Progenitor cell of endocrine pancreas (in vitro differentiated cells): ENCODE measurements at places on chromosomes 4 and X. TPM values are rescaled to one million over a fixed set of nuclear protein-coding genes. Genes with fewer than 3 reads are reported as not detected.

- no peaks in the 10 kb centered on the region for H3K36me3 ChIP-seq
- H3K27ac ChIP-seq = no peak overlapping the region
- H3K4me3 ChIP-seq = no peak overlapping the region
Measured at GRCh38 chrX:136380010-136380769, 79.4 kb downstream of the ADGRG4 start.

- peaks cover 17% of the 10 kb centered on the region for H3K4me1 ChIP-seq
- no peak overlapping the region for H3K27ac ChIP-seq
Measured at GRCh38 chrX:133045986-133046385, 50.9 kb downstream of the USP26 start.

GRCh38 chr4:103365285-103365684 lies 167.1 kb upstream of the CENPE start:
- no peaks in the 10 kb centered on the region for H3K27me3 ChIP-seq
- peaks cover 6% of the 10 kb centered on the region for H3K36me3 ChIP-seq
- H3K27ac ChIP-seq = no peak overlapping the region

DNA sequence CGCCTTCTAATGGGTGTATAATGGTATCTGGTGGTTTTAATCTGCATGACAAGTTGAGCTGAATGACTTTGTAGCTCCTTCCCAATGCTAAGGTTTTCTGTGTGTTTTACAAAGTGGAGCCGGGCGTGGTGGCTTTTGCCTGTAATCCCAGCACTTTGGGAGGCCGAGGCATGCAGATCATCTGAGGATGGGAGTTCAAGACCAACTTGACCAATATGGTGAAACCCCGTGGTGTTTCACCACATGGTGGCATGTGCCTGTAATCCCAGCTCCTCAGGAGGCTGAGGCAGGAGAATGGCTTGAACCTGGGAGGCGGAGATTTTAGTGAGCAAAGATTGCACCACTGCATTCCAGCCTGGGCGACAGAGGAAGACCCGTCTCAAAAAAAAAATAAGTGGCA lies 28.9 kb downstream of the ARFIP1 start:
- peaks cover 7% of the 10 kb centered on the region for H3K4me1 ChIP-seq
- peaks cover 28% of the 10 kb centered on the region for H3K36me3 ChIP-seq
- H3K27me3 ChIP-seq = no peaks in the 10 kb centered on the region
- peak overlapping the region; percentile 6 for H3K27ac ChIP-seq
- H3K4me3 ChIP-seq = no peak overlapping the region

- no peaks in the 10 kb centered on the region for H3K27me3 ChIP-seq
- H3K36me3 ChIP-seq = peaks cover 2% of the 10 kb centered on the region
- no peaks in the 10 kb centered on the region for H3K4me1 ChIP-seq
- H3K27ac ChIP-seq = no peak overlapping the region
- no peak for DNase-seq
Measured at GRCh38 chr4:161653697-161654096, 510.1 kb downstream of the FSTL5 start.

DNA sequence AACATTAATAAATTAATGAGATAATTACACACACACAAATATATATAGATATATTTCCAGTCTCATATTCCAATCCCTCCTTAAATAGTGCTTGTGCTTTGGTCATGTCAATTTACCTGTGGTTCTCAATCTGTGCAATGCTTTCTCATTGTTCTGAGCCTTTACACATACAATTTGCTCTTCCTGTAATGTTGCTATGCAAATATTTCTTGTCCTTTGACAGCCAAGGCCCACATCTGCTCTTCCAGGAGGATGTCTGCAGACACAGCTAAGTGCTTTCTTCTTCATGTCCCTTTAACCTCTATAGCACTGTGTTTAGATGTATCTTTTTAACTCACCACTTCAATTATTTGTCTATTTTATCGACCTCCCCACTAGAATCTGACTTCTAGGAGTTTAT lies 67.3 kb upstream of the RAPGEF2 start:
- H3K36me3 ChIP-seq = no peaks in the 10 kb centered on the region
- no peak overlapping the region for H3K27ac ChIP-seq
- H3K4me3 ChIP-seq = no peak overlapping the region
- DNase-seq = no peak
- H3K27me3 ChIP-seq = peaks cover 4% of the 10 kb centered on the region

DNA sequence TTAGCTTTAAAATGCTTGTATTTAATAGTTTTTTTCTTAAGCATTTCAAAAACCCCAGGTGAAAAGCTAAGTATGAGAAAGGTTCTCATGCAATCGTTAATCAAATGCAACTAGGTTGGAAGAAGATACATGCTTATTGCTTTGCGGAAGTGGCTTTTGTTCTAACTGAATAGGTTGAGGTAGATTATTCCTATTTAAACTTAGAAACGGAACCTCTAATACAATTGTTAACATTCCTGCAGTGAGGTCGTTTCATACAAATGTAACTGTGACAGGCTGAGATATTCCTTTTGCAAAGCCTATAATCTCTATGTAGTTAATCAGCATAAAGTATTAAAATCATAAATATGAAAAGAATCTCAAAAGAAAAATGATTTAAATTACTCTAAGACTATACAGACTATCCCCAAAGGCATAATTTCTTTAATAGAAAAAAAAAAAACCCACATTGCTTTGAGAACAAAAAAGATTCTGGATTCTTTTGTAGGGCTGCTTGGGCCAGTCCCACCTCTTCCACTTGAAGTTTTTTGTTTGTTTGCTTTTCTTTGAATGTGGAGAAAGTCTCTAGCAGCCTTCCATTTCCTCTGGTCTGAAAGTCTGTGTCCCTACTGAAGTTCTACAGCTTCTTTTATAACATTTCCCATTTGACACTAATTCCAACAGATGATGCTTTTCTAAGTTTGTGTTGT lies 25.6 kb upstream of the SORBS2 start:
- H3K4me1 ChIP-seq = peaks cover 29% of the 10 kb centered on the region
- no peaks in the 10 kb centered on the region for H3K27me3 ChIP-seq
- no peaks in the 10 kb centered on the region for H3K36me3 ChIP-seq
- no peak for DNase-seq
- H3K27ac ChIP-seq = no peak overlapping the region

DNA sequence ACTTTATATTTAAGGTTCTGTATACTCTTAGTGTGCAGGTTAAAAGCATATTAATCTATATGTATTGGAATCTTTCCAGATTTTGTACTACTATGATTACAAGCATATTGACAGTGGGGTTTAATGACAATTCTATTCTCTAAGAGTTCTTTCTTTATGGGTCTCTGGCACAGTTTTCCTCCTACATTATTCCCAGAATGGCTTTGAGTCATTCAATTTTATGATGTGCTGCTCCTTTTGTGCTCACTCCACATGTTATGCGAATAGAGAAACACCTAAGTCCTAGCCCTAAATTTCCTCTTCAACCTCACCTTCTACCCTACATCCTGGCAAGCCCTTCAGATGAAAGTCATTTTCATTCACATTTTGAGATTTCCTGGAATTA lies 209.9 kb upstream of the DIAPH2 start:
- no peak overlapping the region for H3K4me3 ChIP-seq
- H3K27ac ChIP-seq = no peak overlapping the region
- no peak for DNase-seq
- H3K36me3 ChIP-seq = no peaks in the 10 kb centered on the region

- DNase-seq = no peak
- no peaks in the 10 kb centered on the region for H3K27me3 ChIP-seq
- no peak overlapping the region for H3K27ac ChIP-seq
- no peak overlapping the region for H3K4me3 ChIP-seq
Measured at GRCh38 chrX:71954458-71954857, 43.8 kb downstream of the NHSL2 start.

GRCh38 chrX:40552768-40553167 lies 28.0 kb upstream of the ATP6AP2 start:
- no peak overlapping the region for H3K27ac ChIP-seq
- no peaks in the 10 kb centered on the region for H3K27me3 ChIP-seq
- no peaks in the 10 kb centered on the region for H3K36me3 ChIP-seq
- no peak overlapping the region for H3K4me3 ChIP-seq

DNA sequence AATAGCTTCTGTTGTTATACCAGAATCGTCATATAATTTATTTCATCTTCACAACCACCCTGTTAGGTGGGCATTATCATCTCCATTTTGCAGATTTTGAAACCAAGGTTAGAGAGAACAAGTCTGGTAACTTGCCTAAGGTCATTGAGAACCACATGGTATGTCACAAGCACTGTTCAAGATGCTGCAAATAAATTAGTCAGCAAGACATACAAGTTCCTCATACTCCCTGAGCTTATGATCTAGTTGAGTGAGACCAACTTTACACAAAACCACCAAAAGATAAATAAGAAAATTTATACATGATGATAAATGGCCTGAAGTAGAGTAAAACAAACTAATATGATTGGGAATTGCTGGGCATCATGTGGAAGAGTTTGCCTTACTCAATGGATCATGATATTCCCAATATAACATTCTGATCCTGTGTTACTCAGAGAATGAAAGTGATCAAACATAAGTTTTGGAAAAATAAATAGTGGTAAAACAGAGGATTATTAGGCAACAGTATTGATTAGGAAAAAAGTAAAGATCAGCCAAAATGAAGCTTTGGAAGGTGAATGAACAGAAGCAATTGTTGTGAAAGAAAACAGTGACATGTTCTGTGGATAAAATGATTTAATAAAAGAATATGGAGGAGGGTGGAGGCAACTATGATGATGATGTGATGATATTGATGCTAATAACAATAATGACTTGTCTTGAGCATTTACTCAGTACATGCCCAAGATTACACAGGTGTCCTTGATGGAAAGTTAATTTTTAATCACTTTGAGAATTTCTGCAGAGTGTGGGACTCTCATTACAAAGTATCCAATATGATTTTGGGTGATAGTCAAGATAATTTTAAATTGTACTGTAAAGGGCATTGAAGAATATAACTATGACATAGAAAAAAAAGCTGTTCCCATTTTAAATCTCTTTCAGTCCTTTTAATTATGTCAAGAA lies 34.1 kb upstream of the IL1RAPL1 start:
- no peak overlapping the region for H3K4me3 ChIP-seq
- peaks cover 3% of the 10 kb centered on the region for H3K4me1 ChIP-seq
- no peaks in the 10 kb centered on the region for H3K36me3 ChIP-seq

GRCh38 chr4:156901871-156902270 lies 69.7 kb downstream of the PDGFC start:
- DNase-seq = no peak
- peaks cover 4% of the 10 kb centered on the region for H3K36me3 ChIP-seq
- H3K27me3 ChIP-seq = no peaks in the 10 kb centered on the region
- peaks cover 16% of the 10 kb centered on the region for H3K4me1 ChIP-seq

GRCh38 chr4:94819371-94820168 lies 61.8 kb downstream of the BMPR1B start:
- H3K36me3 ChIP-seq = no peaks in the 10 kb centered on the region
- H3K27ac ChIP-seq = peak overlapping the region; percentile 37
- no peaks in the 10 kb centered on the region for H3K27me3 ChIP-seq
- H3K4me3 ChIP-seq = no peak overlapping the region

- no peak overlapping the region for H3K4me3 ChIP-seq
- no peaks in the 10 kb centered on the region for H3K36me3 ChIP-seq
- H3K4me1 ChIP-seq = no peaks in the 10 kb centered on the region
Measured at GRCh38 chr4:158346576-158346975, 136.3 kb downstream of the TMEM144 start.

- no peak overlapping the region for H3K27ac ChIP-seq
- no peak overlapping the region for H3K4me3 ChIP-seq
- no peak for DNase-seq
- H3K36me3 ChIP-seq = no peaks in the 10 kb centered on the region
Measured at GRCh38 chrX:17836830-17837229, 24.3 kb downstream of the RAI2 start.

GRCh38 chr4:10529291-10530136 lies 72.3 kb upstream of the ZNF518B start:
- H3K36me3 ChIP-seq = no peaks in the 10 kb centered on the region
- no peak overlapping the region for H3K27ac ChIP-seq
- DNase-seq = no peak
- no peak overlapping the region for H3K4me3 ChIP-seq
- H3K4me1 ChIP-seq = peaks cover 13% of the 10 kb centered on the region

- DNase-seq = no peak
- H3K4me1 ChIP-seq = peaks cover 3% of the 10 kb centered on the region
Measured at GRCh38 chr4:141290771-141291170, 70.1 kb downstream of the ZNF330 start.

DNA sequence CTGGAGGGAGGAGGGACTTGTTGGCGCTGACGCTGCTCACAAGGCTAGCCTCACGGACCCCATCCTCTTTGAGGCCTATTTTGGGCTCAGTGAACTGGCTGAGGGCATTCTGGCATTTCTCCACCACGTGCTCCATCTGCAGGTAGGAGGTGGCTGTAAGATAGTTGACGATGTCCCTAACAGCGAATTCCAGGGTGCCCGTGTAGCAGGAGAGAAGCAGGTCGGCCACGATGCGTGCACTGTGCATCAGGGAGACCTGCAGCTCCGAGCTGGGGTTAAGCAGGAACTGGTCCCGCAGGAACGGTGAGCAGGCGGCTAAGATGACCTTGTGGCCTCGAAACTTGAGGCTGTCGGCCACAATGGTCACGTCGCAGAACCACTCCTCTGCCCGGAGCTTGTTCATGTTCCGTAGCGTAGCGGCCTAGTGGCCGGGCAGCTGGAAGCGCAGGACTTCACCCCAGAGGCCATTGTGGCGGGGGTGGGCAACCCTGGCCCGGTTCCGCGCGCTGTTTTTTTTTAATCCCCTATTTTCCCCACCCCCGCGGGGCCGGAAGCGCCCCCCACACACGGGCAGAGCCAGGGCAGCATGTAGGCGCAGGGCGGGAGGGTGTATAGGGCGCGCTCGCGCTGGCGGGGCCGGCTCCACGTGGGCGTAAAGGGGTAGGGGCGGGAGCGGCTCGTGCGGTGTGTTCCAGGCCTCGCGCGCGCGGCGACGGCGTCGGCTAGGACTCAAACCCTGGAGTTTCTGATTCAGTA lies 73.2 kb downstream of the UBE2K start:
- H3K36me3 ChIP-seq = peaks cover 19% of the 10 kb centered on the region
- DNase-seq = no peak

DNA sequence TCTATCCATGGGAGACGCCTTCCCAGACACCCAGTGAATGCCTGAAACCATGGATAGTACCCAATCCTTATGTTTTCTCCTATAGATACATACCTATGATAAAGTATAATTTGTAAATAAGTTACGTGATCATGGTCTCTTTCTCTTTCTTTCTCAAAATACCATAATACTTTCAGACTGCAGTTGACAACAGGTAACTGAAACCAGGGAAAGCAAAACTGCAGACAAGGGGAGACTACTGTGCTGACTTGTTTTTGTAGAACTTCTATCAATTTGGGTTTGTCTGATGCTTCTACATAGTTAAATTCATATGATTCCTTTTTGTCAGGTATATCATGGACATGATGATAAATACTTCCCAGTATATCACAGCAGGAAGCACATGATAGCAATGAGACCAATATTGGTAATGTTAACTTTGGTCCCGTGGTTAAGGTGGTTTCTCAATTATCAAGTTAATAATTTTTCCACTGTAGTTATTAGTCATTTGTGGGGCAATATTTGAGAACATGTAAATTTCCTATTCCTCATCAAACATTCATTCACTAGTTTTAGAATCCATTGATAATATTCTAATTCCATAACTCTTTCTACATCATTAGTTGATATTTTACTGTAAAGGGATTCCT lies 298.0 kb upstream of the TET2 start:
- no peak overlapping the region for H3K4me3 ChIP-seq
- no peaks in the 10 kb centered on the region for H3K36me3 ChIP-seq
- H3K4me1 ChIP-seq = no peaks in the 10 kb centered on the region
- no peak overlapping the region for H3K27ac ChIP-seq
- DNase-seq = no peak
- no peaks in the 10 kb centered on the region for H3K27me3 ChIP-seq

Gene FDCSP
- total RNA-seq = not detected in 2 replicates

Gene WNK3
- total RNA-seq = 22.6 and 22.9 TPM in 2 replicates

Gene SPRY1
- 52.0 and 54.1 TPM in 2 replicates for total RNA-seq

Gene ALPK1
- 1.4 and 1.8 TPM in 2 replicates for total RNA-seq
